OCI-M1 (cell line): ENCODE measurements at places on chromosomes 1 and 21.

- no peak for DNase-seq
Measured at GRCh38 chr1:161324020-161324419, 9.8 kb downstream of the SDHC start.

GRCh38 chr1:181647314-181648035, 164.2 kb downstream of the CACNA1E start:
- DNase-seq = no peak

- no peak for DNase-seq
Measured at GRCh38 chr1:186882372-186883134, 53.8 kb downstream of the PLA2G4A start.

- no peak for DNase-seq
Measured at GRCh38 chr1:64981601-64982533, 15.5 kb upstream of the JAK1 start.

- no peak for DNase-seq
Measured at GRCh38 chr1:101108111-101108500, 82.5 kb upstream of the DPH5 start.

DNA sequence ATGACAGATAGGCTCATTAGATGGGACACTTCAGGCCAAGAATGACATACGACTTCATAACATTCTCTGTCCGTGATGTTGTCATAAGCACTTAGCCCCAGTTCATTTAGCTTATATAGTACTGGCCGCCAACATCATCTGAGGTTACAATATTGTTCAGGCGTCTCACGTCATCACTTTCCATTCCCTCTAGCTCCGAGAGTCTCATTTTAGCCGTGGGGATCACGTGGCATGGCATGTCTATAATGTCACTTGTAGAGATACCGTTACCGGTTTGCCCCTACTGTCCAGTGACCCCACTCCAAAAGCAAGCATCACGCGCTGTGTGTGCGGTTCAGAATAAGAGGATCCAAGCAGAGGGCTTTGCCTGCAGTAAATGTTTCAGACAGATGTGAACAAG, 34.6 kb upstream of the HEATR1 start:
- DNase-seq = no peak

DNA sequence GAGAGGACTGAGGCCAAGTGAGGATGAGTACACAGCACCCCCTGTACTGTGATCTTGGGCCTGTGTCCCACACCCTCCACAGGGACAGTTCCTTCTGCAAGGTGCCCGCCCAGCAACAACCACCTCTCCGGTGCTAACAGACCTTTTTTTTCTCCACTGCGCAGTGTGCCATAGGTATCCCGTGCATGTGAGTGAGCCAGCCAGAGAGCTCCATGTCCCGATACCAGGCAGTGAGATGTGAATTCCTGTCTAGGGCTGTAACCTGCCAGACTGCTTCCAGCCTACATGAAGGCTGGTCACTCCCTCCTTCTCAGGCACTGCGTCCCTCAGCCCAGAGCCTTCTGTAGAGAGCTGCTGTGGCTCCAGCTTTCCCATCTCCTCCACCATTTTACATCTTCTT, 56.9 kb downstream of the PCBP3 start:
- no peak for DNase-seq
